A549 treated with GW870086 at 1 μM for 4 hours (cell line): ENCODE measurements at places on chromosomes 7 and 10. TPM values are rescaled to one million over a fixed set of nuclear protein-coding genes. Genes with fewer than 3 reads are reported as not detected.

GDF2 gene
- not detected in 5 replicates for total RNA-seq

HTR5A gene
- total RNA-seq = not detected in 5 replicates

FRMD4A gene
- 3.3 to 5.5 TPM (median 3.8 TPM) in 5 replicates for total RNA-seq

PHKG1 gene
- 0.35 to 1.9 TPM (median 0.48 TPM) in 5 replicates for total RNA-seq
